ENCODE measurements at places on chromosomes 6 and 20.

DNA sequence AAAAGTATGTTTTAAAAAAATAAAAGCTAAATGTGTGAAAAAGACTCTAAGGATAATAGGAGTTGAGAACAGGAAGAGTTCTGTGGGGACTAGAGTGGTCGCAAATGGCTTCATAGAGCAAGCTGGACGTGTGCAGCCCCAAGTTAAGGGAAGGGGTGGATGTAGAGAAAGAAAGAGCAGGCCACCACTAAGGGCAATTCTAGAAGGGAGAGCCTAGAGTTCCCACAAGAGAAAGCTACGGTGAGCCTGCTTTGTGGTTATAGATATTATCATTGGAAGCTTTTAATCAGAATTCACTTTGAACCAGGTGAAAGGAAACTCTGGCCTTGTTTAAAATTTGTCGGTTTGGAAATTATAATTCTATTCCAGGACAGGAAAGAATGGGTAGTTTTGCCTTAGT lies 101.6 kb downstream of the HIVEP2 start:
- no peak for DNase-seq

DNA sequence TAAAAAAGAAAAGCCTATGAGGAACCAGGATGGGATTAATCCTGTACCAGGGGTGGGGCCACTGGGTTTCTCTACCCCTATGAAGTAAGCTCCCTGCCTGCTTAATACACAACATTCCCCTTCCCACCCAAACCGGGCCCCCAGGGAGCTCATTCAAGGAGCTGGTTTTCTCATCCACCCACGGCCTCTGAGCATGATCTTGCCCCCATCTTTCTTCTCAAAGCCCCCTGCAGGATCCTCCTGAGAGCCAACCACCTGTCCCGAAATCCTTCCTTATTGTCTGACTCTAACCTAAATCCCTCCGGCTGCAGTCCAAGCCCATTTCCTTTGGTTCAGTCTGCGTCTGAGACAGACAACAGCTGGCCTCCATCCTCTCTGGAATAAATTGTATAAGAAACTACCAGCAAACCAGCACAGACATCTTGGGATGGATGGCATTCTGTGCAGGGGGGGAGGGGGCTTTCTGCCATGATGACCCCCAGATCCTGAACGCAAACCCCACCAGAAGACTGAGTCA lies 21.0 kb downstream of the KCNK5 start:
- no peak for DNase-seq

GRCh38 chr6:63644668-63645326 lies 9.2 kb downstream of the PHF3 start:
- no peak for DNase-seq

DNA sequence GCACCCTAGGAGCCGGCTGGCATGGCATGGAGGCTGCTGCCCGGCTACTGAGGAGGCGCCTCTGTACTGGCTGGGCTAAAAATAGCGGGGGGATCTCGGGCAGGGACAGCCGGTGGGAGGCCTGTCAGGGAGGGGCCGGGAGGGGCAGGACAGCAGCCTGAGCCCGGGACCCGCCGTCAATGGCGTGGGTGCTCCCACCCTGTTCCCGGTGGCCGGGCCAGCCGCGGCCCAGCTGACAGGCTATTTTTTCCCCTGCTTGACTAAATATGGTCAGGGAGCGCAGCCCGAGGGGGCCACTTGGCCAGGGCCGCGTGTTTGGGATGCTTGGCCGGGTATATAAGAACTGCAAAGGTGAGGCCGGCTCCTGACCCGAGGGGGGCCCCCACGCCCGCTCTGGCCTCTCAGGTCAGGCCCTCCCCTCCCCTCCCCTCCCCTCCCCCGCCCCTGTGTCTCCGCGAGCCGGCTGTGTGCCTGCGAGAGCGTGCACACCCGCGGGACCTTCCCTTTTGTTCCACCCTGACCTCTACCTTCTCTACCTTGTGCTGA lies 74.4 kb upstream of the GATA5 start:
- peak; percentile 68 for DNase-seq

DNA sequence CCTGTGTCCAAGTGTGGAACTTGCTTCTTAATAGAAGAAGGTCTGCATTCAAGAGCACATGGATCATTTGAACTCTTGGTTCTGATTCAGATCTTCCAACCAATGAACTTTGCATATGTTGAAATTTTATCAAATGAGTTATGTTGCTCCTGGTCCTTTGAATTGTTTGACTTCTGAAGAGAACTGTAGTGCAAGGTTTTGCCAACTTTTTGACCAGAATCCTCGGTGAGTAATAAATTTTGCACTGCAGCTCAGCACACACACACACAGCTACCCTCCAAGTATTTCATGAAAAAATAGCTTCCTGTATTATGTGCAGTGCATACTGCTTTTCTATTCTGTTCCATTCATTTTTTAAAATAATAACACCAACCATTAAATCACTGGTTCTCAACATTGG lies 67.5 kb downstream of the BFSP1 start:
- DNase-seq, result no peak

DNA sequence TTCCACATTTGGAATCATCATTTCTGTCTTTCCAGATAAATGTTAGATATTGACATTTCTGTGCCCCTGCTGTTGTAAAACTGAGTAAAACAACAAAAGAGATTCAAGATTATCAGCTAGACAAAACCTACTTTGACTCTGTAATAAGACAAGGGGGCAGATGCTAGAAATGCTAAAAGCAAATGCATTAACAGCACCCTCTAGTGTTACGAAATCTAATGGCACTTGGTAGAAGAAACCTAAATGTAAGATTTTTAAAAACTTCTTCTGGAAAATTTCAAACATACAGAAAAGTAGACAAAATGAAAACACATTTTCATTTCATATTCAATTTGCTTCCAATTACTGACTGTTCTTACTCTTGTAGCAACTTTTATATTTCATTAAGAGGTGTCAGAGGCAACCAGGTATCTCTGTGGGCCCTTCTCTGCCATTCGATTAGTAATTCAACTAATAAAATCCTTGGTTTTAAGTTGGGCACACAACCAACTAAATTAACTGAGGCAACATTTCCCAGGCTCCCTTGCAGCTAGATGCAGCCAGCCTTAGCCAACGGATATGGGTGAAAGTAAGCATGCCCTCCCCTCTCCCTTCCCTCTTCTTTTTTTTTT lies 45.0 kb downstream of the SLC23A2 start:
- no peak for DNase-seq

GRCh38 chr6:1244941-1245340 lies 67.0 kb upstream of the FOXQ1 start:
- DNase-seq, result no peak

DNA sequence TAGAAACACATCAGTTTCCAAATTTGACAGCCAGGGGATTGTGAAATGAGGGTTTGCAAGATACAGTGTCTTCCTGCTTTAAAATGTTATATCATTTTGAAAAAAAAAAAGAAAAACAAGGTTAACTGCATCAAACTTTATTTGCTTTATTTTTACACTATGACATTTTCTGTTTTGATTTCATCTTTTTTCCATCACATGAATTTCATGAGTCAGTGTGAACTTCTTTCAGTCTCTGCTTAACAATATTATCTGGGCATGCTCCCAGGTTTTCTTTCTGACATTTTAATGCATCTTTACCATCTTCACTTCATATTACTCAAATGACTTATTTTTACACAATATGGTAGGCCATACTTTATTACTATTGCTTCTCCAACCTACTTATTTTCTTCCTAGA lies 1.9 kb downstream of the NCOA7 start:
- no peak for DNase-seq

DNA sequence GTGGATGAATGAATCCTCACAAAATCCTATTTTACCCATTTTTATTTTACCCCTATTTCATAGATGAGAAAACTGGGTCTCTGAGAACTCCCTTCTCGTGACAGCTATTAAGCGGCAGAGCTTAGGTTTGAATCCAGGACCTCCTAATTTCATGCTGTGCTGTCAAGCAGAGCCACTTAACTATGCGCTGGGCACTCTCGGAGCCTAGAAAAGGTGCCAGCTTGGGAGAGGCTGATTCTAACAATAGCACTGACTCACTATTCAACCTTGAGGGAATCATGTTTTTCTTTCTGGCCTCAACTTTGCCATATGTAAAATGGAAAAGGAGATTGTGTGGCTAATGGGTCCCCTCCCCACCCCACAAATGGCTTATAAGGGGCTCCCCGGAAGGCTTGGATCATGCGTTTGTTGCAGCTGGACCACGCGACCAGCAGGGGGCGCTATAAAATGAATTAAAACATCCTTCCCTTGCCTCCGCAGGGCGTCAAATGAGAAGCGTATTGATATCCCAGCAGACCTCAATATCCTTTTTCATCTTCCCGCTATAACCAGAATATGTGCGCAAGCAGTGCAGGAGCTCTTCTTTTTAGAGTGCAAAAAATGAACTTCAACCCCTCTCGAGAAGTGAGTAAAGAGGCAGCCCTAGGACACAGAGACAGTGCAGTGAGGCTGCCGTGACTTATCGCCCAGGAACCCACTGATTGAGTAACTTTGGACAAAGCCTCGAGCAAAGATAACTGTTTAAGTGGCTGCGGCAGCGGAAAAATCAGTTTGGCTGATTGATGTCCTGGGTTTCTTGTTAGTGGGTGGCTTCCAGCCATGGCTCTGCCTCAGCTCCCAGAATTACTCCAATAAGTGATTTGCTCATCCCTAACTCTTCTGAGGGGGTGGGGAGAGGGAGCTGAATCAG lies 12.8 kb upstream of the PDYN start:
- no peak for DNase-seq
